ENCODE measurements at places on chromosomes 2 and 18.

DNA sequence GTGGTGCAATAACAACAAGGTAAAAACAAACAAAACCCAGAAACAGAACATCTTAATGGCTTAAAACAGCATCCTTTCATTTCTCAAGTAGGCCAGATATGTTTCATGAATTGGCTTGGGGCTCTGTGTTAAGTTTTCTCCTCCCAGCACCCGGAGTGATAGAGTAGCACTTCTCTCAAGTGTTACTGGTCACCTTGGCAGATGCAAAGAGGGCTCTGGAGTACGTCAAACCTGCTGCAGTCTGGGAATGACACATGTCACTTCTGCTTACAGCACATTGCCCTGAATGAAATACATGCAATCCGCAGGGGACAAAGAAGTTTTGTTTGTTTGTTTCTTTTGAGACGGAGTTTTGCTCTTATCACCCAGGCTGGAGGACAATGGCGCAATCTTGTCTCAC lies 639.3 kb downstream of the CNTNAP5 start:
- no peak for DNase-seq

DNA sequence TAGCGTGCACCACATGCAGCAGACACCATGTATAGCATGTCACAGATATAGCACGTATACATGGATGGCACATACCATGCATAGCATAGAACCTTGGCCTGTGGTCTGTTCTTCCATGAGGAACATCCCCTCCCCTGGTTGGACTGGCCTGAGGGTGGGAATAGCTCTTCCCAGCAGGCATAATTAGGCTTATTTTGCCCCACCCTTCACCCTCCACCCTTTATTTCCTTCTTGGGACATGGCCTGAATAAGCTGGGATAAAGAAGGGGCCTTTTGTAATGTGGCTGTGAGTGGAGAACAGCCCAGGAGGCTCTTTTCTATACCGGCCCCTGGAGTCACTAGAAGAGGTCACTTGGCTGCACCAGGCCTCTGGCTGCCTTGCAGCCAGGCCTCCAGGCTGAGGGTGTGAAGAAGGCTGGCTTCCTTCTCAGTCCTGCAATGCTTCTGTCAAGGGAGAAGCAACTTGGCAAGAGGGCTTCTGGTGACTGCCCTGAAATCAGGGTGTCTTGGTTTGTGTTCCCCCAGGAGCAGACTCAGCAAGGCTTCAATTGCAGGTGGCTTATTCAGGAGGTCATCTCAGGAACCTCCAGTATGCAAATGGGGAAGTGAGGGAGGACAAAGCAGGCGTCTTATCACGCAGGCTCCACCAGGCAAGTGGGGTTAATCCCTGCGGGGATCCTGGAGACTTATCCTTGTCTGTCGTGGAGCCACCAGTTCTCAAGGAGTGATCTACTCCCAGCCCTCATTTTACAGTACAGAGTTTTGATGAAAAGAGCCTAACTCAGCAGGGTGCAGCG lies 68.2 kb downstream of the HS6ST1 start:
- no peak for DNase-seq

DNA sequence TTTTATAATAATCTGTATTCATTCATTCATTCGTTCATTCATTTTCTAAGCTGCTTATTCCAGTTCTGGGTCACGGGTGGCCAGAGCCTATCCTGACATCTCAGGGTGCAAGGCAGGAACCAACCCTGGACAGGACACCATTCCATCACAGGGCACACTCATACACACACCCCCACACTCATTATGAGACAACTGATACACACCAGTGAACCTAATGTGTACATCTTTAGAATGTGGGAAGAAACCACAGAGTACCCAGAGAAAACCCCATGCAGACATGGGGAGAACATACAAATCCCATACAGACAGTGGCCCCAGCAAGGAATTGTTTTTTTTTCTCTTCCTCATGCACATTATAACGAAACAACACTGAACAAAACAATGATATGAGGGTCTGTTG lies 54.7 kb downstream of the RTN4 start:
- DNase-seq = no peak

GRCh38 chr18:56851774-56852173 lies 200.6 kb downstream of the WDR7 start:
- no peak for DNase-seq

DNA sequence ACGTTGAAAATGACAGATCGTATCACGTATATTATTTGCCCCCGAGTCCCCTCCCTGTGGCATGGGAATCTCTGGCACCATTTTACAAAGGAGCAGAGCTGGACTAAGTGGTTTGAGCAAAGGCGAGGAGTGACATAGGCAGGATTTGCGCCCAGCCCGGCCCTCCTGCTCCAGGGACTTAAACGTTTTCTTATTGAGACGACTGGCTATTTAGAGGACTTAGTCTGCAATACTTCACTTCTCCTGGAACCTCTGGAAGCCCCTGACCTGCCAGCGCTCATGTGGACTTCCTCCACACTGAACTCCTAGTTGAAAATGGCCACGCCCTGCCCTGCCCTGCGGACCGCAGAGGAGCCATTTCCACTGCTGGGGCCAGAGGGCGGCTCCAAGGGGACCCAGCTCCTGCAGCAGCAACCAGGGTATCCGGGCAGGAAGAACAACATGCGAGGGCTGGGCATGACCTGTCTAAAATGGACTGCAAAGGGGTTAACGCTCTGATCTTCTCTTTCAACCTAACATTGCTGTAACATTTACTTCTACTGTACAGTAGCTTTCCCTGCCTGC lies 690.7 kb downstream of the LRP1B start:
- no peak for DNase-seq

DNA sequence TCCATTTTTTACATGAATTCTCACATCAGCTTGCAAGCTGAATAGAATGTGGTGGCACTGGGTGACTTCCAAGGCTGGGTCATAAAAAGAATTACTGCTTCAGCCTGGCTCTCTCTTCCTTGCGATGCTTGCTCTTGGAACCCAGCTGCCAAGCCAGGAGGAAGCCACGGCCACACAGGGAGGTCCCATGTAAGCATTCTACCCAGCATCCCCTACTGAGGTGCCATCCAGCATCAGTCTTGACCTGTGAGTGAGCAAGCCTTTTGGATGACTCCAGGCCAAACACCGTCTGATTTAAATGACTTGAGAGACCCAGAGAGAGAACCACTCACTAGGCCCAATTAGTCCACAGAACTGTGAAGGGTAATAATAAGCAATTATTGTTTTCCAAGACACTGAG lies 750.3 kb upstream of the RAB6C start:
- DNase-seq = no peak

- no peak for DNase-seq
Observed at GRCh38 chr18:61840324-61840723, 52.5 kb downstream of the RNF152 start.

GRCh38 chr2:43292851-43293743 lies 66.7 kb upstream of the ZFP36L2 start:
- no peak for DNase-seq

- no peak for DNase-seq
Observed at GRCh38 chr2:23828256-23828980, 98.5 kb downstream of the ATAD2B start.

DNA sequence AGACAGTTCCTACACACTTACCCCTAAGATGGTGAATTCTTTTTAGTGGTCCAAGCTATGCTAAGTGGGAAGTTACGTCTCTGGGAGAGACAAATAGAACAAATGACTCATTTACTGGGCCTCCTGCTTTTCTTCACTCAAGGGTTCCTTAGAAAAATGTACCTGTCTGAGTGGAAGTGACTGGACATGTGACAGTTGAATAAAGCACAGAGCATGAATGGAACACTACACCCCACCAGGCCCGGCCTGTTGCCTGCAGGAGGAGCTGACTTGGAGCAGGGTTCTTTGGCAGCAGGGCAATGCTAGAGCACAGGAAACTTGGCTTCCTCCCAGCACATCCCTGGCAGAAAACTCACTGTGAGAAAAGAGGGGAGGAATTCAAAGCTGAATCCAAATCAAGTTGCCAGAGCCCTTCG lies 451.0 kb upstream of the SETBP1 start:
- DNase-seq = no peak

Data from CD4-positive, alpha-beta T cell treated with Interleukin-4 for 4 hours (primary cell).